ENCODE measurements at places on chromosomes 6 and 20.

DNA sequence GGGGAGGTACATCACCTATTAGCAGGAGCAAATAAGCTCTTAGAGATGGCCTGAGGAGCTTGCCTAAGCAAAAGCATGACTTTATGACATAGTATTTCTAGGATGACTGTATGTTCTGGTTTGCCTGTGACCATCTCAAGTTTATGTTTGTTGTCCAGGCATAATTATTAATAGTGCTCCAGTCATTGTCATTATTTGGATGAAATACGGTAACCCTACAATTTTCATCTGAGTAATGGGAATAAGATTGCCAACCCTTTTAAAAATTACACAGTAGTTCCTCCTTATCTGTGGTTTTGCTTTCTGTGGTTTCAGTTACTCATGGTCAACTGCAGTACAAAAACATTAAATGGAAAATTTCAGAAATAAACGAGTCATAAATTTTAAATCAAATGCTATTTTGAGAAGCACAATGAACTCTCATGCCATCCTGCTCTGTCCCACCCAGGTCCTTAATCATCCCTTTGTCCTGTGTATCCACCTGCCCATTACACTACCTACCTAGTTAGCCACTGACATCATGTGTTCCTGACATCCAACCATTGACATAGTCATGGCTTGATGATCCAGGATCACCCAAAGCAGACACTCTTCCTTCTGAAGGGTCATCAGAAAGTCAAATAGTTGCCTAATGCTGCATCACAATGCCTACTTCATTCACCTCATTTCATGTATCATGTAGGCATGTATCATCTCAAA lies 27.0 kb upstream of the TFB1M start:
- no peak for DNase-seq

DNA sequence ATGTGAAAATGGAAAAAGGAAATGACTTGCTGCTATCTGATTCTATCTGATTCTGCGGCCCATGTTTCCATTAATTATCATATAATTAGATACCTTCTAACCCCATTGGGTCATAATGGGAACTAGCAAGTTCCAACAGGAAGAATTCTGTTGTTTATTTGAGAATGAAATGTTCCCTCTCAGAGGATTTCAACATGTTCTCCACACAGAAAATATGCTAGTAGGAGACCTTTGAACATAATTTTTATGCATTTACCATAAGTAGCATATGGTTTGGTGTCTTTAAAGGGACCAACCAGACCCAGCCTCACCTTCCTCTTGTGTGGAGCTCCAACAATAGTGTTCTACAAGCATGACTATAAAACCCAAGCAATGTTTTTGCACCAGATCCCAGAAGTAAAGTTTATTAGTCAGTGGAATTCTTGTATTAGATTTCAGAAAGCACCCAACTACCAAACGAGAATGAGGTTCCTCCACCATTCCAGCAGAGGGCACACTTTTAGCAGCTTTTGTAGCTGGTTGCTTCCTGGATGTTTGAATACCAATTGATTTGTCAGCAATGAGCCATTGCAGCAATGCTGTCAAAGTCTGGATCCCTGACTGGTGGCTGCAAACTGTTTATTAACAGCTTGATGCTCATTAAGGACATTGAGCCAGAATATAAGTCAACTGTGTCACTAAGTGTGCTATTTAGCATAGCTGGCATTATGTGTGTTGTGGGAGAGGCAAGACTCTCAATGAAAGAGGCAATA lies 143.6 kb upstream of the GJE1 start:
- DNase-seq, result peak; percentile 3

GRCh38 chr6:99409672-99410071 lies 15.4 kb downstream of the PNISR start:
- DNase-seq, result no peak

DNA sequence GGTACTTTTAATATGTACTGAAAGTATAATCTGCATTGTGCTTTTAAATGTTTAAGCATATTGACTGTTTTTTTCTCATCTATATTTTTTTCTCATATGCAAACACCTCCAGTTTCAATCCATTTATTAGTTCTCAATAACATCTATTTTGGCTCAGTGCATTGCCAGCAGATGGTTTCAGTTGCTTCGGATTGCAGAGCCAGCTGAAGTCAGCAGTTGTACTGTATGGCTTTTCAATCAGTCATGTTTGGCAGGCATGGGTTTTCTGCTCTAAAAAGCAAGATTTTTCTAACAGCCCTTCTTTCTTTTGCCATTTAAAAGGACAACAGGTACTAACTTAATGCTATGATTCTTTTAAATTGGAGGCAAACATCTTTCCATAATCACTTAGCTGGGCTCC lies 121.2 kb downstream of the CD109 start:
- DNase-seq, result no peak

DNA sequence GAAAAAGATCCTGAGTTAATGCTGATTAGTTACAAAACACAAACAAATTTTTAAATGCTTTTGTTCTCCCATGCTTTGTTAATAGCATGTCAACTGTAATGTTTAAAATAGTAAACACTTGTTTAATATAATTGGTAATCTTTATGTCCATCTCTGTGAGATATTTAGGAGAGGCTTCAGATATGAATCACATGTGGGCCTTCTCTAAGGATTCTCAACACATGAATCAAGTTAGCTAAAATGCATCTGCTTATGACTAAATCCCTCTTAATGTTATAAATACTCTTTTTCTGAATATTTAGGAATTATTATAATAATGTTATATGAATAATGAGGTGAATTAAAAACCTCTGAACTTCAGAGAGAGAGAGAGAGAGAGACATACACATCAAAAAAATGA lies 345.9 kb upstream of the MANEA start:
- DNase-seq, result no peak

- DNase-seq, result peak; percentile 81
These were observed 34.1 kb upstream of the RPL7L1 start for GRCh38 chr6:42845327-42845694.

GRCh38 chr6:56101141-56101553 lies 146.2 kb downstream of the COL21A1 start:
- no peak for DNase-seq

GRCh38 chr6:112253841-112254816 lies at the start of gene LAMA4:
Gene LAMA4 (minus strand): TSS chr6:112254567. CDS start chr6:112254150, 417 bp downstream.
- DNase-seq, result no peak

DNA sequence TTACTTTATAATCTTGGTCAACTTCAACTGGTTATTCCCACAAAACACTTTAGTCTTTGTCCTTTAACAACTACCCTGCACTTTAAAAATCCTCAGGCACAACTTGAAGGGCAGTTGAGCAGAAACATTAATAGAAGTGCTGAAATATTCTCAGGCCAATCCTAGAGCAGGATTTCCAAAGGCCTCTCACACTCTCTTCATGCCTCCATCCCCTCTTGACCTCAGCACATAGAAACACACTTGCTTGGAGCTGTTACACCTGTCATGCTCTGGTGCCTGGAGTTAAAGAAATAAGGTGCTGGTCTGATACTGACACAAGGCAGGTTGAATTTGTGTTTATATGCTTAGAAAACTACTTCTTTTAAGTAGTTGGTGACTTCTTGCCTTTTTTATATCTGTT lies 618.8 kb upstream of the POU3F2 start:
- no peak for DNase-seq

GRCh38 chr20:42734660-42735368 lies 454.9 kb downstream of the PTPRT start:
- no peak for DNase-seq

DNA sequence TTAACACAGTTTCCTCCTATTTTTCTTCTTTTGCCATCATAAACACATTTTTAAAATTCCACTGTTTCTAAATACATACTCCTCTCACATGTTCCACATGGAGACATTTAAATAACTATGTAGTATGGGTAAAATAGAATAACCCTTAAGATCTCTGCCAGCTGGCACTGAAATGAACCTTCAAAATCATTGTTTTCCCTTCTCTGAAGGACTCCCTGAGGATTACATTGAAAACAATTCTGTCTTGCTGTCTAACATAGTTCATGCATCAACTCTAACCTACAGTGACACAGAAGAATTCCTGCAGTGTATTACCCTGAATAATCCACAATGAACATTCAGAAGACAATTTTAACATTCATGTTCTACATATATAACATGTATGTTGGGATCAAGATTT lies 1361.8 kb upstream of the CITED2 start:
- DNase-seq, result no peak

- no peak for DNase-seq
These were observed 17.1 kb upstream of the SNTA1 start for GRCh38 chr20:33460711-33461110.

DNA sequence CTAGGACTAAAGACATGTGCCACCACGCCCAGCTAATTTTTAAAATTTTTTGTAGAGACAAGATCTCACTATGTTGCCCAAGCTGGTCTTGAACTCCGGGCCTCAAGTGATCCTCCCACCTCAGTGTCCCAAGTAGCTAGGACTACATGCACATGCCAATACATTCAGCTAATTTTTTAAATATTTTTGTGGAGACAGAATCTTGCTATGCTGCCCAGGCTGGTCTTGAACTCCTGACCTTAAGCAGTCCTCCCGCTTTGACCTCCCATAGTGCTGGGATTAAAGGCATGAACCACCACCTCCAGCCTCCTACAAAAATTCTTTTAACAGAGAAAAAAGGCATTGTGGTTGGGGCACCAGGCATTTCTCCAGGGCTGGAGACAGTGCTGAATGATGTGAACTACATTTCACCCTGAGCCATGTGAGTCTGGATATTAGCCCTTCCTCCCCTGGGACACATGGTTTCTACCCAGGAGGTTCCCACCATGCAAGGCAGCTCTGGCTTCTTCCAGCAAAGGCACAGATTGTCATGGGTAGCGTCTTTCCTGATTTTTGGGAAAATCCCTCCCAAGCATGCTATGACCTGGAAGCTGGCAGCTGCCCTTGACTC lies 36.3 kb upstream of the CMTR1 start:
- DNase-seq, result no peak

DNA sequence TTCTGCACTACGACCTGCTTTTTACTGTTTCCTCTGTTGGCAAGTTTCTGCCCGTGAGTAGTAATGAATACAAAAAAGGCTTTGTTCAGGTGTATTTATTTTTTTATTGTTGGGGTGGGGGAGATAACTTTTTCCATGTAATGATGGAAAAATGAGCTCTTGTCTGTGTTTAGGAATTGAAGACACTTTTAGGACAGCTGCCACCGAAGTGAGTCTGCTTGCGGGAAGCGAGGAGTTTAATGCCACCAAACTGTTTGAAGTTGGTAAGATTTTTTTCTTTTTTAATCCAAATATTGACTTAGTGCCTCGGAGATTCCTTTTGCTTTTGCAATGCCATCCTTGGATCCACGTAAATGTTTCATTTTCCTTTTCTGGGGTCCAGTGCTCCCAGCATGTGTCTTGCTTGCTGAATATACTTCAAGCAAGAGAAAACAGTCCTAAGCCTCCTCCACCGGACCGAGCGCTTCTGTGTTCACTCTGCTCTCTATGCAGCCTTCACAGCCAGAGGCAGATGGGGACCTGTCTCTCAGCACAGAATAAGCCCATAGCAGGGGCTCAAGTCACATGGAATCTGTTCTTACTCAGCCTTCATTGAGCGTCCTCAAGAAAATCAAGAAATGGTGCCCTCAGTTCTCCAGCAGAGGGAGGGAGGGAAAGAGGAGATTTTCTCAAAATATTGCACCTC lies 71.3 kb downstream of the ISM1 start:
- peak; percentile 54 for DNase-seq

GRCh38 chr20:31670371-31671228 lies 32.9 kb downstream of the COX4I2 start:
- no peak for DNase-seq

GRCh38 chr6:81750200-81750599 lies 2.3 kb downstream of the TENT5A start:
- DNase-seq, result peak; percentile 18

- DNase-seq, result no peak
These were observed 40.9 kb downstream of the VSTM2L start for GRCh38 chr20:37943501-37944455.

- no peak for DNase-seq
These were observed 123.2 kb upstream of the RIPOR2 start for GRCh38 chr6:25058941-25059340.

- DNase-seq, result no peak
These were observed 556.2 kb upstream of the JARID2 start for GRCh38 chr6:14689639-14690038.

DNA sequence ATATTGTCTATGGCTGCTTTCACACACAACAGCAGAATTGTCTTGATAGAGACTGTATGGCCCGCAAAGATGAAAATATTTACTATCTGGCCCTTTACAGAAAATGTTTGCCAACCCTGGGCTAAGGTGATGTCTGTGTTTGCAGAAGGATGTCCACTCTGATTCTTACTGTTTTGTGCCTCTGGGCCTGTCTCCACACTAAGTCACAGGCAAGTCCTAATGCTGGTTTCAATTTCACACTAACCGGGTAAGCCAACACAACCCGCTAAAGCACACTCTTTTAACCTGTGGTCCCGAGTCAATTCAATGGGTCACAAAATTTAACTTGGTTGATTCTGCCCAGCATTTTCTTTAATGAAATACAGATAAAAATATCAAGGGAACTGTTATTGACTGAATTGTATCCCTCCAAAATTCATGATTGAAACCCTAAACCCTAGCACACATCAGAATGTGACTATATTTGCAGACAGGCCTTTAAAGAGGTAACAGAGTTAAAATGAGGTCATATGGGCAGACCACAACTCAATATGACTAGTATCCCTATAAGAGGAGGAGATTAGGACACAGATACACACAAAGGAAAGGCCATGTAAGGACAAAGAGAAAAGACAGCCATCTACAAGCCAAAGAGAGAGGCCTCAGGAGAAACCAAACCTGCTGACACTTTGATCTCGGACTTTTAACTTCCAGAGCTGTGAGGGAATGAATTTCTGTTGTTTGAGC lies 78.4 kb downstream of the FYN start:
- no peak for DNase-seq

DNA sequence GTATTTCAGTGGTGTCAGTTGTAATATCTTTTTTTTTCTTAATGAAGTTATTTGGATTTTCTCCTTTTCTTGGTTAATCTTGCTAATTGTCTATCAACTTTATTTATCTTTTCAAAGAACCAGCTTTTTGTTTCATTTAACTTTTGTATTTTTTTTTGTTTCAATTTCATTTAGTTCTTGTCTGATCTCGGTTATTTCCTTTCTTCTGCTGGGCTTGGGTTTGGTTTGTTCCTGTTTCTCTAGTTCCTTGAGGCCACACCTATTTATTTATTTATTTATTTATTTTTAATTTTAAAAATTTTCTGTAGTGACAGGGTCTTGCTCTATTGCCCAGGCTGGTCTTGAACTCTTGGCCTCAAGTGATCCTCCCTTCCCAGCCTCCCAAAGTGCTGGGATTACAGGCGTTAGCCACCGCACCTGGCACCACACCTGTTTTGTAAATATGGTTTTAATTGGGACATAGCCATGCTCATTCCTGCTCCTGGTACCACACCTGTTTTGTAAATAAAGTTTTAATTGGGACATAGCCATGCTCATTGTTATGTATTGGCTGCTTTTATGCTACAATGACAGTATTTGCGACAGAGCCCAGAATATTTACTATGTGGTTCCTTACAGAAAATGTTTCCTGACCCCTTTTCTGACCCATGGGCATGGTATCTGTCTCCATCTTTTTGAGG lies 22.2 kb downstream of the KDM1B start:
- DNase-seq, result no peak

All from large intestine (tissue), 12 donors.